MCF 10A (cell line): ENCODE measurements at places on chromosomes 11 and 22.
A peak's percentile ranks its signal among the peaks of the same experiment; 100 is the strongest.

GRCh38 chr22:24444729-24445466 lies 17.5 kb downstream of the ADORA2A start:
- H3K4me3 ChIP-seq: no peak overlapping the region
- H3K27ac ChIP-seq: no peak overlapping the region
- no peaks in the 10 kb centered on the region for H3K27me3 ChIP-seq
- H3K36me3 ChIP-seq: no peaks in the 10 kb centered on the region
- H3K4me1 ChIP-seq: no peaks in the 10 kb centered on the region

- no peaks in the 10 kb centered on the region for H3K4me1 ChIP-seq
- no peaks in the 10 kb centered on the region for H3K36me3 ChIP-seq
- H3K27me3 ChIP-seq: no peaks in the 10 kb centered on the region
- no peak overlapping the region for H3K4me3 ChIP-seq
- H3K27ac ChIP-seq: no peak overlapping the region
Measured at GRCh38 chr11:27592098-27592780, 85.7 kb upstream of the LIN7C start.

DNA sequence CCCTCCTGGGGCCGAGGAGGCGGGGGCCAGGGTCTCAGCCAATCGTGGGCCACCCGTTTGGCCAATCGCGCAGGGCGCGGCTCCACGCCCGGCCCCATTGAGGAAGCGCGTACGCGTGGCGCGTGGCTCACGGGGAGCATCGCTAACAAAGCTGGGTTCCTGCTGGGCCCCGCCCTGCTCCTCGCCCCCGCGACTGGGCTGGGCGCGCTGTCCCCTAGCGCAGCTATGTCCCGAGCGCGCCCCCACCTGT lies 614 bp upstream of the ASCL2 start:
- no peaks in the 10 kb centered on the region for H3K4me1 ChIP-seq
- H3K27ac ChIP-seq: no peak overlapping the region
- H3K36me3 ChIP-seq: no peaks in the 10 kb centered on the region
- H3K27me3 ChIP-seq: peaks cover 11% of the 10 kb centered on the region

DNA sequence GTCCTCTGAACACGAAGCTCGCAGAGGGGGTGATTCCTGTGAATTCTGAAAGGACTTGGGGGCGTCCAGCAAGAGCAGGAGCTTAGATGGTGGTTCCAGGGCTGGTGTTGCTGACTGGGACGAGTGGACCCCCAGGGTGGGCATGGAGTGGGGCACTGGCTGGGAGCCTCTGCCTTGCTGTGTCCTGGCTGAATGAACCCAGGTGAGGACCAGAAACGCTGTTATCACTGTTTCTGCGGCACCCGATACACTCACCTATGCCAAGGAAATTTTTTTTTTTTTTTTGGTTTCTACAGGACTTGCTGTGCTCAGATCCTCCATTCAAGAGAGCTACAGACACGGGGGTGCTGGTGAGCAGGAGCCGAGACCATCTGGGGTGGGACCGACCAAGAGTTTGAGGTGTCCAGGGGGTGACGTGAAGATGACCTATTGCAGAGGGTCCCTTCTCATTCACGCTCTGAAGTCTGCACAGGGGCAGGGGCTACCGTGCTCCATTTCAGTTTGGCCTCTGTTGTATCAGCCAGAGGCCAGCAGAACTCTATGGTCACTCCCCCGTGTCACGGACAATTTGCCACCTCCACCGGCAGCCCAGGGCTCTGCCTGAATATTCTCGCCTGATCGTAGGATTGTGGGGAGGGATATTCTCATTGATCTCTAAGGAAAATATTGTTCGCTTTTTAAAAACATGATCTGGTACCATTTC lies 3.6 kb downstream of the SMIM38 start:
- H3K4me1 ChIP-seq: peaks cover 5% of the 10 kb centered on the region
- H3K27me3 ChIP-seq: no peaks in the 10 kb centered on the region
- no peak overlapping the region for H3K27ac ChIP-seq
- H3K36me3 ChIP-seq: peaks cover 4% of the 10 kb centered on the region
- DNase-seq: no peak

DNA sequence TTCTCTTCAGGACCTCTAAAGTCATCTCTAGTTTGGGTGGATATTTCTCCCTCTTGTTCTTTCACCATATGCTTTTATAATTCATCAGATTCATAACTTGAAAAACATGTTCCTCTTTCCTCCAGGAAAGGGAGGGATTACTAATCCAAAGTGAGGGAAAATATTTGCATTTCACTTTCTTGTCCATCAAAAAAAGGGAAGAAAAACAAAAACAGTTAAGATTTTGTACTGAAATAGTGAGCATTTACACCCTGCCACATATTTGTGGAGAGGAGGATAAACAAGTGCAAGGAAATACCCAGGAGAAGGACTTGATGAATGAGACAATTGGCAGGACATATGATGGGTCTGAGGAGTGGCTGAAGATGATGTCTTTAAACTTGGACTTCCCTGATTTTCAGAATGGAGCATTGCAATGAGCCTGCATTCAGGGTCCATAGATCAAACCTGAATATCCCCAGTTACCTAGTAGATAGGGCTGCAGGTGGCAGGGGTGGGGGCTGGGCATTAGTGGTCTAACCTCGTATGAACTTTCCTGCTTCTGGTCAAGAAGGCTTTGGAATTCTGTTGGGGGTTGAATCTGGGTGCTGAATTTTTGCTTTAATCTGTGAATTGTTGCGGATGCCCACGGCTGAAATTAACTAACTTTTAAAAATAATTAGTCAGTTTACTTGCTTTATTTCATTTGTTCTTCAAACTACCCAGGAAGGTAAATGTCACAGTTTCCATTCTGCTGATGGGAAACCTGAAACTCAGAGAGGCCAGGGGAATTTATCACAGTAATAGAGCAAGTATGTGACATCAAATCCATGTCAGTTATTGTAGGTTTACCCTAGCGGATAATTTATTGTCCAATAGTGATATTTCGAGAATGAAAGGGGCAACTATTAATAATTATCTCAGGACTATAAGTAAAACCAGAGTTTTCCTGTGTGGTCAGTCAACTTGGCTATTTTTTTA lies 36.9 kb upstream of the TMEM123 start:
- H3K4me1 ChIP-seq: peaks cover 24% of the 10 kb centered on the region
- H3K4me3 ChIP-seq: no peak overlapping the region
- no peak for DNase-seq
- no peaks in the 10 kb centered on the region for H3K27me3 ChIP-seq

DNA sequence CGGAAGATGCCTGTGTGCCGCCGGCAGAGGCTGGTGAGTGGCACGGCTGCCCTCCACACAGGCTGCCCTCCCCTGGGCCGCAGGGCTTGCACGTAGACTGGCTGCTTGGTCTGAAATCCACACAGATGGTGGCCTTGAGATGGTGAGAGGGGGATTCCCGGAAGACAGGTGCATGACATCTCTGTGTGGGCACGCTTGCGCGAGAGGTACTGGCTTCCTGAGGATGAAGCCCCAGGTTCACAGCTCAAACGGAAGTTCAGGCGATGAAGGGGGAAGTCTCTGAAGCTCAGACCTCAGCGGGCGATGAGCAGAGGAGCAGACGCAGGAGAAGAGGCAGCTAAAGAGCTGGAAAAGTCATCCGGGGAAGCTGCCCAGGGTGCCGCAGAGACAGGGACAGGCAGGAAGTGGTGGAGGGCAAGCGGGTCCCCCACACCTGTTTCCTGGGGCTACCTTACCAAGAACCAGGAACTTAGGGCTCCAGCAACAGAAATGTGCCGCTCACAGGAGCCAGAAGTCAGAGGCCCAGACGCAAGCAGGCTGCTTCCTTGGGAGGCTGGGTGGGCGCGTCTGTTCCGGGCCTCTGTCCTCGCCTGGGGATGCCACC lies 7.2 kb downstream of the CRELD2 start:
- no peaks in the 10 kb centered on the region for H3K4me1 ChIP-seq
- H3K27me3 ChIP-seq: no peaks in the 10 kb centered on the region
- H3K36me3 ChIP-seq: peaks cover 26% of the 10 kb centered on the region

- peaks cover 56% of the 10 kb centered on the region for H3K4me1 ChIP-seq
- H3K27me3 ChIP-seq: no peaks in the 10 kb centered on the region
- peak overlapping the region; percentile 87 for H3K27ac ChIP-seq
- no peak for DNase-seq
- no peak overlapping the region for H3K4me3 ChIP-seq
- peaks cover 6% of the 10 kb centered on the region for H3K36me3 ChIP-seq
Measured at GRCh38 chr11:8775332-8775731, 92.7 kb downstream of the RPL27A start.

DNA sequence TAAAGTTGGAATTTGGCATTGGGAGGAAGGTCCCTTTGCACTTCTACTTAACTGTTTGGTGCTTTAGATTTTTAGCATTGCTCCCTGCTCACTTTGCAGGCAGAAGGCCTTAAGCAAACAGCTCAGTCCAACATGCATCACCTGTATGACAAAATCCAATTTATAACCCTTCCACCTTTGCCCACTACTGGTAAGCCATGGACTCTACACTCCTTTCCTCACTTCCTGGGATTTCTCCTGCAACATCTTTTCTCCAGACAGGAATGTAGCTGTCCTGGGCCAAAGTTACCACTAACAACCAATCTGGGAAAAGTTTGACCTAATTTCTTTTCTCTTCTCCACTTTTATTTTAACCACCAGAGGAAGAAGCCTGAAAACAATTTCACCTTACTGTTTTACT lies 1.8 kb upstream of the OR2D2 start:
- no peaks in the 10 kb centered on the region for H3K27me3 ChIP-seq
- no peaks in the 10 kb centered on the region for H3K4me1 ChIP-seq
- H3K4me3 ChIP-seq: no peak overlapping the region
- DNase-seq: no peak

DNA sequence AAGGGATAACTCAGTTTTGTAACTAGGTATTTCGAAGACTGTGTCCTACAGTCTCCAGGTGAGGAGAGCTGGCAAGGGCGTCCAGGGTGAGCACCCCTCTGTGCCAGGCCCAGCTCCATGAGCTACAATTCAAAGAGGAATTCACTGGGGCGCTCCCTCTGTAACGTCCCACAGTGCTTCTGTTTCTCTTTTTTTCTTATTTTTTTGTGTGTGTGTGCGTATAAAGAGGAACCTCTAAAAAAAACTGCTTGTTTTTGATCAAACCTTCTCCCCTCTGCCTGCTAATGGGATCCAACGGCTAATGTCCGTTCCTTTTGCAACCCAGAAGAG lies 17.1 kb downstream of the ASCC2 start:
- no peaks in the 10 kb centered on the region for H3K27me3 ChIP-seq
- peak overlapping the region; percentile 9 for H3K4me3 ChIP-seq
- peak overlapping the region; percentile 70 for H3K27ac ChIP-seq
- peaks cover 80% of the 10 kb centered on the region for H3K36me3 ChIP-seq

DNA sequence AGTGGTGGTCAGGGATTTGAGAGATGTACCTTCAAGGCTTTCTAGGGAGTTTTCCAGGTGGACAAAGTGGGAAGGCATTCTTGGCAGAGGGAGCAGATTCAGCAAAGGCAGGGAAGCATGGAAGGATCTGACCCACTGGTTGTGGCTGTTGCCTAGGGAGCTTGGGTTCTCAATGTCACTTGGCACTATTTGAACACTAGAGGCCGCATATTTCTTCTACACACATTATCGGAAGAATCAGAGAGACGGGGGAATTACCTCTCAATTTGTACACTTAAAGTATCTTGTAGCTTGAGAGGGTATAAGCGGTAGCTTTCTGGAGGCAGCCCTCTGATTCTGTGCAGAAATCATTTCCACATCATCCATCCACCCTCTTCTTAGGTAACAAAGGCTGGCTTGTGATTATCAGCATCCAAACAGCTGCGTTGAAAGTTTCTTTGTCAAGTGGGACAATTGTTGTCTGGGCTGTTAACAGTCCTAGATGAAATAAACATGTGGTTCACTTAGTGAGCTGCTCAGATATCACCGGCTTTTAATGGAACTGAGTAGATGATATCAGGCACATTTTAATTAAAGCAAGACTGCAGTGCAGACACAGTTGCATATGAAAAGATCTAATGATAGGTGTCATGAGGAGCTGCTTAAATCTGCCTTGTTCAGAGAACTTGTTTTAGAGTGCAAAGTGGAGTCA lies 2.6 kb downstream of the NELL1 start:
- no peak overlapping the region for H3K4me3 ChIP-seq
- H3K27me3 ChIP-seq: peaks cover 56% of the 10 kb centered on the region
- no peak overlapping the region for H3K27ac ChIP-seq
- no peaks in the 10 kb centered on the region for H3K36me3 ChIP-seq

DNA sequence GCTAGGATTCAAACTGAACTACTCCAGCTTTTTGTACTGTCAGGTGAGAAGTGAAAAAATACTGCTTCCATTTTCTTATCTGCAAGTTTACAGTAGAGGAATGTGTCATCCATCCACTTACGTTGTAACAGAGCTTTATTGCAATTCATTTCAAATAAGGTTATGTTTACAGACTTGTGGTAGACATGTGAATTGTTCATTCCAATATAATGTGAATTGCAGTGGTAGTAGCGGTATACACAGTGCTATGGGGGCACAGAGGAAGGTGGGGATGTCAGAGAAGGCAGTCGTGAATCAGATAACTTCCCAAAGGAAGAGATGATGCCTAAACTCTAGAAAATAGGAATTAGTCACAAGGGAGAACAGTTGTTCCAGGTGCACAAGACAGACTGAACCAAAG lies 42.5 kb downstream of the CEP57 start:
- H3K4me3 ChIP-seq: no peak overlapping the region
- H3K27me3 ChIP-seq: no peaks in the 10 kb centered on the region
- H3K36me3 ChIP-seq: peaks cover 67% of the 10 kb centered on the region
- no peak for DNase-seq

- peaks cover 10% of the 10 kb centered on the region for H3K4me1 ChIP-seq
- no peaks in the 10 kb centered on the region for H3K36me3 ChIP-seq
- DNase-seq: no peak
- no peak overlapping the region for H3K27ac ChIP-seq
Measured at GRCh38 chr22:42303396-42304323, 33.2 kb upstream of the TCF20 start.

DNA sequence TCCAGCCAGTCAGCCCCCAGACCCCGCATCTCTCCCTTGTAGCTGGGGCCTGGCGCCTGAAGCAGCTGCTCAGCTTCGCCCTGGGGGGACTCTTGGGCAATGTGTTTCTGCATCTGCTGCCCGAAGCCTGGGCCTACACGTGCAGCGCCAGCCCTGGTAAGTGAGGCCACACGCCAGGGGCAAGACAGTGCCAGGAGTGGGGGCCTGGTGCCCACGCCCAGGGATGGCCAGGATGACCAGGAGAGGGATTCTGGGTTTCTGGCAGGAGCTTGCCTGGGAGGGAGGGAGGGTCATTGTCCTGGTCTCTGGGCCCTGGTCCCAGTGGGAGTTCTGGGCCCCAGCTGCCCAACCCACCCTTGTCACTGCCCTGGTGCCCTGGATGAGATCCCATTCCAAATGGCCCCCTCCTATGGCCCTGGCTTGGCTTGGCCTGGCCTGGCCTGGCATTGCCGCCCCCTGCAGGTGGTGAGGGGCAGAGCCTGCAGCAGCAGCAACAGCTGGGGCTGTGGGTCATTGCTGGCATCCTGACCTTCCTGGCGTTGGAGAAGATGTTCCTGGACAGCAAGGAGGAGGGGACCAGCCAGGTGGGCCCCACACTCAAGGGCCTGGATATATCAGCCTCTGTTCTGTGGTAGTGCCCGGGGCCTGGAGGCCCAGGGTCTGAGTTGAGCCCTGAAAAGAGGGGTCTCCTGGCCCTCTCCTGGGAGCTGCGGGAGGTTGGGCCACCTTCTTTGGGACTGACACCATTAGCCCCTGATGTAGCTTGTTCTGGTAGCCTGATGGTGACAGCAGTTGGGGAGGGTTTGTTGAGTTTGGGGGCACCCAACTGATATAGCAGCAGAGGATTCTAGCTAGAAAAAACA lies 3.7 kb downstream of the SLC39A13 start:
- DNase-seq: peak; percentile 51
- H3K4me3 ChIP-seq: no peak overlapping the region
- H3K27ac ChIP-seq: no peak overlapping the region
- no peaks in the 10 kb centered on the region for H3K27me3 ChIP-seq

- no peaks in the 10 kb centered on the region for H3K36me3 ChIP-seq
- H3K4me3 ChIP-seq: no peak overlapping the region
- DNase-seq: no peak
- peaks cover 14% of the 10 kb centered on the region for H3K4me1 ChIP-seq
Measured at GRCh38 chr11:12667646-12668045, 6.6 kb upstream of the TEAD1 start.

GRCh38 chr11:44680982-44681597 lies 45.7 kb upstream of the TSPAN18 start:
- H3K36me3 ChIP-seq: no peaks in the 10 kb centered on the region
- peaks cover 10% of the 10 kb centered on the region for H3K4me1 ChIP-seq
- H3K27ac ChIP-seq: no peak overlapping the region
- peak; percentile 74 for DNase-seq
- peaks cover 2% of the 10 kb centered on the region for H3K27me3 ChIP-seq
